Stimulated activated CD8-positive, alpha-beta memory T cell treated with anti-CD3 and anti-CD28 coated beads, Interleukin-15, amount 100 ng/mL, for 4 hours (primary cell): ENCODE measurements at places on chromosomes 5 and 9.

DNA sequence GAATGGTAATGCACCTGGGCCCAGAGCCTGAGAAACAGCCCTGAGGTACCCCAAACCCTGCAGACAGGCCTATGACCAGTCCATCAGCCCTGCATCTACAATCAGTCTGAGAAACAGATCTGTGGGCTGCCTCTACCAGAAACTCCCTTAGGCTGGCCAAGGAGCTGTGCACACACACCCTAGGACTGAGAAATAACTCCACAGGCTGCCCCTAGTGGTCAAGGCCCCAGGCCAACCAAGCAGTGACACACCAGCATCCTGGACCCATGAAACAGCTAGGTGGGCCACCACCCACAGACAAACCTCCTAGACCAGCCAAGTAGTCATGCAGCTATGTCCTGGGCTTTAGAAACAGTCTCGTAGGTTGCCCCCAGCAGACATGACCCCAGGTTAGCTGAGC is 253.6 kb upstream of the VLDLR start:
- no peak for DNase-seq

GRCh38 chr9:98971168-98971914 is 27.6 kb downstream of the COL15A1 start:
- no peak for DNase-seq

- no peak for DNase-seq
Observed at GRCh38 chr9:80797831-80798688, 891.3 kb downstream of the TLE1 start.

GRCh38 chr5:154147666-154148065 is 42.9 kb upstream of the GALNT10 start:
- no peak for DNase-seq

- no peak for DNase-seq
Observed at GRCh38 chr9:136512651-136513071, 29.8 kb upstream of the SEC16A start.

- DNase-seq: no peak
Observed at GRCh38 chr5:34804913-34805312, 34.1 kb upstream of the TTC23L start.

GRCh38 chr5:29412979-29413378 is 1780.5 kb upstream of the CDH6 start:
- DNase-seq: no peak

- no peak for DNase-seq
Observed at GRCh38 chr5:179336126-179336870, 9.0 kb downstream of the ADAMTS2 start.

DNA sequence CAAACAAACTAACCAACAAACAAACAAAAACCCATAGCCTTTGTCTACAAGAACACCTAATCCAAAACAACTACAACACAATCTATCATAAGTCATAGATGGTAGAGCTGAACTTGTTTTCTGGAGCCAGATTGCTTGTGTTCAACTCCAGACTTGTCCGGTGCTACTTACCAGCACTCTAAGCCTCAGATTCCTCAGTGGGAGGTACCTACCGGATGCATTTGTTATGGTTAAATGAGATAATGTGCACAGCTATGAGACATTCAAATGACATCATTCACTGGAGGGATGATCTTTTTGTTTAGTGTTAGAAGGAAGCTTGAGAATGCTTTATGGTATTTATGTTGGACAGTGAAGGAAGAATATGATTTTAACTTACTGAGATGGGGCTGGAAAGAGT is 592.9 kb upstream of the C9orf72 start:
- no peak for DNase-seq

DNA sequence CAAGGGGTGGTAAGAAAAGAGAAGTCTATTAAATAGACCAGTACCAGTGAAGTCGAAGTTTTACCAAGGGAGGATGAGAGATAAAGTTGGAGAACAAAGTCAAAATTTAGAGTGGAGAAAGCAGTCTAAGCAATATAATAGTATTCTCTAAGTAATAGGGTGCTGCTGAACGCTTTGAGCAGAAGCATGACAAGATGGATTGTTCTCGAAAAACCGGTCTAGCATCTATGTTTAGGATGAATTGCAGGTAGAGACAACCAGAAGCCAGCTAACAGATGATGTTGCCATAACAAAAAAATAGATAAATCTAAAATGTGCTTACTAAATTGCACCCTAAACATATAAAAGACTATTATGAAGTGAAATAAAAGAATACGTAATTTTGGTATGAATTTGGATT is 237.0 kb downstream of the PRELID2 start:
- no peak for DNase-seq

DNA sequence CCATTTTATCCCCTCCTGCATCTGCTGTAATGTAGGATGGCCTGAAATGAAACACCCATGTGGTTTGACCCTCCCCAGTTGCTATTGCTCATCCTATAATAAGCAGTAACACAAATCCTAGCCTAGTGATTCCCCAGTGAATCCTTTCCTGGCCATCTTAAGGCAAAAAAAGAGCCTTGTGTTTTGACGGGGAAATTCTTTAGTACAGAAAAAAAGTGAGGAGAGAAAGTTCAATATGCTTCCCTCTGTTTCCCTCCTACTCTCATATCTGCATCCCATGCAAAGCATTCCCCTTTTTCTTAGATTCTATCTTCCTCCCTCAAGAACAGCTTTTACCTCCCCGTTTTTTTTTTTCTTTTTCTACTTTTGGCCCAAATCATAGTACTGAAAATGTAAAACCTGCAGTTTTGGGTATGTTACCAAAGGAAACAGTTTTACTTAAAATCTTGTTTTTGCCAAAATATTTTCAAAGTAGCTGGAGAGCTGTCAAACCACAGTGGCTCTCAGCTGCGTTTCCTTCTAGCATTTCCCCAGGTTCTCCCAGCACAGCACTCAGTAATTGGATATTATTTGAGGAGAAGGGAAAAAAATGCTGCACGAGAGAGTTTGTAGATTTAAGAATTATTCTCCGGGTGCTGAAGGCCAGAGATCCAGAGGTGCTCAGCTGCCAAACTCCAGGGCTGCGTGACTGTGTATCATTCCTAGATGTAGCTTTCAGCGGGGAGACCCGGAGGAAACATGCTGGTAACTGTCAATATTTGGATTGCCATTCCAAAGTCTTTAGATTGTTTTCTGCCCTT is 321.4 kb downstream of the NPR3 start:
- no peak for DNase-seq

DNA sequence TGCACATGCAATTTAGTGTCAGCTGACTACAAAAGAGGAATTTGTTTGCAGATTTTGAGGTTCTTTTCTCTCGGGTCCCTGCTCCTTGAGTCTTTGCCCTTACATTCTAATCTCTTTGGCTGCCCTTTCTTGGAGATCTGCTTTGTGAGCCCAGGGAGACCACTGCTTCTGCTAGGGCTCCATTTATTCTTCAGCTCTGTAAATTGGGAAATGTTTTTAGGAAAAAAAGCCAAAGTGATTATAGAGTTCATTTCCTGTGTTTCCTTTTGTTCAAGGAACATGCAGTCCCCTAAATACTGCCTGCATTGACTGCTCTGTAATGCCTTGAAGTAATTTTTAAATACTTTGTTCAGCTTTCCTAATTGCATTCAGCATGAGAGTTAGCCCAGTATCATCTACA is 197.4 kb downstream of the CSNK1G3 start:
- no peak for DNase-seq

DNA sequence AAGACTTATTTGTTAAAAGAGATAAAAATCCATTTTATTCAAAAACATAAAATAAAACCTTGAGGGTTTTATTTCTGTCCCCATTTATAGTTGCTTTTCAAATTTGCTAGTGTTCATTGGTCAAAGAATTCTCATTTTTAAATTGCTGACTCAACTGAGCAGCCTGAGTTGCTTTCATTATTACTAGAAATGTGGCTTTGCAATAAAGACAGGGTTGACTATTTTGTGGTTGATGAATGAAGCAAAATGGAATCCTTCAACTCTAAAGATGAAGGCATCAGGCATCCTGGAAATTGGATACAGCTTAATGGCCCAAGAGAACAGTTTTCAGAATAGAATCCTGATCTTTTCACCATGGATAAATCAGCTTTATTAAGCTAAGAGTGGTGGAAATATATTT is 23.9 kb upstream of the PPP3R2 start:
- no peak for DNase-seq

DNA sequence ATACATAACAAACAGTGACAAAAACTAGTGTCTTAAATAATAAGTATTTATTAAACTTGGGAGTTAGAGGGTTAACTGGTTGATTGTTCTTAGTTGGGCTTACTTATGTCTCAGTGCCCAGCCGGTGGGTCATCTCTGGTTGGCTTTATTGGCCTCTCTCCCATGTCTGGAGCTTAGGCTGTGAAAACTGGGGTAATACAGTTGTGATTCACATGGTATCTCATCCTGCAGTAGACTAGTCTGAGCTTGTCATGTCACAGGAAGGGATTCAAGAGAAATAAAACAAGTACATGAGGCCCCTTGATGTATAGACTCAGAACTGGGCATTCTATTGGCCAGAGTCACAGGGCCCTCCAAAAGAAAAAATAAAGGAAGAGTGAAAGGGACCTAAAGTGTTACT is 466.4 kb upstream of the SMC2 start:
- no peak for DNase-seq

- no peak for DNase-seq
Observed at GRCh38 chr9:129497005-129497812, 123.7 kb downstream of the C9orf50 start.

GRCh38 chr9:112056996-112057395 is 118.1 kb downstream of the SUSD1 start:
- no peak for DNase-seq

DNA sequence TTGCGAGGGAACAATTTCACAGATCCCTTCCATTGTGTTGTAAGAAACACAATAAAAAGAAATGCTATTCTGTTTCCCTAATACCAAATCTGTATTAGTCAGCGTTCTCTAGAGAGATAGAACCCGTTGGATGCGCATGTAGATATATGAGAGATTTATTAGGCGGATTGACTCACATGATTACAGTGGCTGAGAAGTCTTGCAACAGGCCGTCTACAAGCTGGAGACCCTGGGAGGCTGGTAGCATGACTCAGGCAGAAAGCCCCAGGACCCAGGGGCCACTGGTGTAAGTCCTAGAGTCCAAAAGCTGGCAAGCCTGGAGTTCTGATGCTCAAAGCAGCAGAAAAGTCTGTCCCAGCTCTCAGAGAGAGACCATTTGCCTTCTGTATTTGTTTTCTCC is 18.4 kb upstream of the IL17B start:
- DNase-seq: no peak

- no peak for DNase-seq
Observed at GRCh38 chr5:36301858-36302603, at the start of gene RANBP3L. RANBP3L (minus strand) TSS chr5:36301902; CDS start chr5:36301416, 486 bp downstream.

- no peak for DNase-seq
Observed at GRCh38 chr5:10424124-10424731, 17.5 kb upstream of the ROPN1L start.

GRCh38 chr9:20355022-20355421 is 267.3 kb downstream of the MLLT3 start:
- no peak for DNase-seq

DNA sequence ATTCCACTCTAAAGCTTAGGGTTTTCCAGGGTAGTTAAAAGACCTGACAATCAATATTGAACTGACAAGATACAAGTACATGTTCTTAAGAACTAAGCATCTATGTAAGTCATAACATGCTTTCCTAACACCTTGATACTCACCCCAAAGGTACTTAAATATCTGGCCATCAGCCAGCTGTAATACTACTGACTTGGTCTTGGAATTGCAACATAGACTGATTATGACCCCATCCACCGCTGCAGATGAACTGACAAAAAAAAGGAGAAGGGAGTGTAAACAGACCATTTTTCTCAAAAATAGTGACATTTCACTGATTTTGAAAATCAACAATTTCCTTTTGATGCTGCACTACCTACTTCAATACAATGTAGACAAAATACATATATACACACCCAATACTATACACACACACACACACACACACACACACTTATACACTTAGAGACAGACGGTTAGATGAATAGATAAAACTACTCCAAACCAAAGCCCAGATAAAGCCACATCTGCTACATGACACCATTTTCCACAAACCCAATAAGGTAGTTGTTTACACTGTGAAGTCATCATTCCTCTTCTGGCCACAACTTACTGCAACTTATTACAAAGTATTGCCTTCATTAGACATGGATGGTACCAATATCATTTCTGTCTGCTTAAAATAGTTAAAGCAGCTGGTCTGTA is 30.4 kb downstream of the ELP1 start:
- DNase-seq: no peak

GRCh38 chr9:70639853-70640814 is 225.7 kb upstream of the KLF9 start:
- no peak for DNase-seq

DNA sequence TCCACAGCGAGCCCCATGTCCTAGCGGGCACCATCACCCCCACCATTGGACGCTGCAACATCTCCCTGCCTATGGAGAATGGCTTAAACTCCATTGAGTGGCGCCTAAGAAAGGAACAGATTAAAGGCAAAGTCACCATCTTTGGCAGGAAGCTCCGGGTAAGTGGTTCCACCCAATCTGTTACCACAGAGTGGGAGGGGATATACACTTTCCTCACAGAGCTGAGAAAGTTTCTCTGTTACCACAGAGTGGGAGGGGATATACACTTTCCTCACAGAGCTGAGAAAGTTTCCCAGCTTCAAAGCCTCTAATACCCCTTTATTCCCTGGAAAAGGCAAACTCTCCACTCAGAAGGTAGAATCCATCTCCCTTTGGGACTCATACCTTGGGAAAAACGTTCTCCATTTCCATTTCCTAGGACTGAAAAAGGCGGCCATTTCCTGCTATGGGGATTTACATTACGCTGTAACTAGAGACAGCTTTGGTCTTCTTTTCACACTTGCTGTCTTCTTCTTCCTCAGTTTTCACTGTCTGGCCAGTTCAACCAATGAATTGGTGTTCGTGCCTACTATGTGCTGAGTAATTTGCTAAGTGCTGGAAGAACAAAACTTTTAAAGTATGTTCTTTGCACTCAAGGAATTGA is 63.4 kb upstream of the WWC1 start:
- no peak for DNase-seq

- no peak for DNase-seq
Observed at GRCh38 chr5:91690921-91691320, 307.8 kb upstream of the ARRDC3 start.

DNA sequence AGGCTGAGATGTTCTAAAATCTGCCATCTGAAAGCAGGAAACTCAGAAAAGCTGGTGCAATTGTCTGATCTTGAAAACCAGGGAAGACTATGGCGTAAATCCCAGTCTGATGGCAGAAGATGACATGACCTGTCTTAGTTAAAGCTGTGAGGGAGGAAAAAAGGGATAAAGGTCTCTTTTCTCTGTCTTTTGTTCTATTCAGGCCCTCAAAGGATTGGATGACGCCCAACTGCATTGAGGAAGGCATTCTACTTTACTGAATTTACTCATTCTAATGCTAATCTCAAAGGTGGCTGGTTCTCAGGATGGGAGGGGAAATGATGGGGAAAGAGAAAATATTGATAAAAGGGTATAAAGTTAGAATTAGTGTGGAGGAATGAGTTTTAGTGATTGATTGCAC is 312.8 kb upstream of the CTNND2 start:
- no peak for DNase-seq

DNA sequence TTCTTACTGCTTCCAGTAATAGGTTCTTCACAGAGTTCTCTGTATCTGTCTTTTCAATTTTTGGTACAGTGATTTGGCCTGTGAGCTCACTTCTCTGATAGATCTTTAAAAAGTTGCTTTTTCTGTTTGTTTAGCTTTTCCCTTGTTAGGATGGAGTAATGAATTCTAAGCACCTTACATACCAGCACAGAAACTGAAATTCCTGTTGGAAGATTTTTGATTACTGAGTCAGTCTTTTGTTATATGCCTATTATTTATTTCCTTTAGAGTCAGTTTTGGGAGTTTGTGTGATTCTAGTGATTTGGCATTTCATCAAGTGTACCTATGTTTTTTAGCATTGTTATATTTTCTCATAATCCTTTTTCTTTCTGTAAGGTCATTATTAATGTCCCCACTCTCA is 37.6 kb upstream of the IPPK start:
- no peak for DNase-seq
